ENCODE measurements at places on chromosomes 12 and 14.

DNA sequence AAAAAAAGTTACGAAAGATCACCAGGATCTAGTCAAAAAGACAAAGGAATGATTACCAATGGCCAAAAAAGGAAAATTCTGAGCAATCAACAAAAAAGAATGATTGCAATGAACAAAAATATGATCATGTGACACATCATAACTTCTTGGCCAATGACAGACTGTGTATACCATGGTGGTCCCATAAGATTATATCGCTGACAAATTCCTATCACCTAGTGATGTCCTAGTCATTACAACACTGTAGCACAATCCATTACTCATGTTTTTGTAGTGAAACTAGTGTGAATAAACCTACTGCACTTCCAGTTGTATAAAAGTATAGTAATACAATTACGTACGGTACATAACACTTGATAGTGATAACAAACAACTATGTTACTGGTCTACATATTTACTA lies 12.3 kb downstream of the SEL1L start:
- DNase-seq: no peak

DNA sequence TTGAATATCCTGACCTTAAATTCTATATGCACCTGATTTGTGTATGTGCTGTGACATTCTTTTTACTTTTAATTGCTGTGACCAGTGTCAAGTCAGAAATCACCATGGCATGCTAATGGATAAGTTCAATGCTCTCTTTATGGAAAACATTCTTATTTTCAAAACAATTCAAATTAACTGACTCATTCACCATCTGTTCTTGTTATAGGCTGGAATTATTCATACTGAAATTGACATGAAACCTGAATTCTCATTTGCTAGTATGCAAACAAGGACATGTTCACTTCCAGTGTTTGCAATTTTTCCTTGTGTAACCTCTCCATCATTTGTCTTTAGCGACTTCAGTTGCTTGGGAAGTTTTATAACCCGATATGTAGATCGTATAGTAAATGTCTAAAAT lies at the start of gene TAS2R30:
TAS2R30 (minus strand) TSS at position 340 of the 400 bp plus-strand sequence. CDS start 400 bp downstream, outside the sequence.
- no peak for DNase-seq

- no peak for DNase-seq
Measured at GRCh38 chr12:92365836-92366235, 220.2 kb upstream of the BTG1 start.

GRCh38 chr12:56336361-56337167 lies 2.1 kb upstream of the IL23A start:
- no peak for DNase-seq

GRCh38 chr12:128258866-128259555 lies 8.0 kb upstream of the TMEM132C start:
- DNase-seq: no peak

- DNase-seq: no peak
Measured at GRCh38 chr12:19190292-19191031, 60.9 kb downstream of the PLEKHA5 start.

GRCh38 chr12:9668161-9669018 lies 1.1 kb upstream of the CLEC2D start:
- DNase-seq: no peak

DNA sequence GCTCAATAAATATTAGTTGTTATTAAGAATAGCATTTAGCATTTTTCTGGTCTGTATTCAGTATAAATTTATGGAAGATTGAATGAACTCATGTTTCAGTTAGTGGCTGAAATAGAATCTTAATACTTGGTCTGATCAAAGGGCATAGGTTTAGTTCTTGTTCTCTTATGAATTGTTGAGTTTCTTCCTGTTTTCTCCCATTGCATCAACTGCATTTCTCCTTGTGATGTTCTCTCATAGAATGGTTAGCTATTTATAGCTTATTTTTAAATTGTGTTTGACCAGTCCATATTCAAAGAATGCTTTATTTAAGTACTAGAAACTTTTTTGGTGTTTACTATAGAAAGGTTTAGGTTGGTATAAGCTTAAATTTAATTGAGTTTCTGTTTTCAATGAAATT lies 29.8 kb downstream of the APAF1 start:
- no peak for DNase-seq

- no peak for DNase-seq
Measured at GRCh38 chr12:122909442-122910288, 13.7 kb upstream of the VPS37B start.

GRCh38 chr12:82959821-82960220 lies 273.1 kb downstream of the TMTC2 start:
- no peak for DNase-seq

- no peak for DNase-seq
Measured at GRCh38 chr12:120579179-120579578, 2.0 kb downstream of the POP5 start.

DNA sequence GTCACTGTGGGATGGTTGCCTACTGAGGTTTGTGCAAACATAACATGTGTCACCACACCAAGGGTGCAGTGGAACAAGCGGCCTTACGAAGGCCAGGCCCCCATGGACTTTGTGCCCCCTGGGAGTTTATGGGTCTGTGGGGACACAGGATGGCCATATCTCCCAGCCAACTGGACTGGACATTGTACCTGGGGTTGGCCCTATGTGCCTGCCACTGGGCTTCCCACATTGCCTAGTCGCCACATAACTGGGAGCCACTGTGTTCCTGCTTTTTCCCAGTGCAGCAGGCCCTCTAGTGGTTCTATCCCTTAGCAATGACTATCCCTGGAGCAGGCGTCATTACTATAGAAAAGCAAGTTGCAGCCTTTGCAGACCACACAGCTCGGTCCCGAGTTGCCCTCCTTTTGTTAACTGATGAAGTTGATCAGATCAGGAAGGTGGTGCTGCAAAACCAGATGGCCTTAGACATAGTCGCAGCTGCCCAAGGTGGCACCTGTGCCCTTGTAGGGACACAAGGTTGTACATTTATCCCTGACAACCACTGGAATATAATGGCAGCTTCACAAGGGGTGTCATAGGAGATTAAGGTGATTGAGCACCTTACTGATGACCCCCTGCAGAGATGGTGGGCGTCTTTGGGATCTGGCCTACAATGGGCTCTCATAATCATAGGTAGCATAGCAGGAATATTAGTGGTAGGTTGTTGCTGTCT lies 15.2 kb upstream of the RNASE12 start:
- DNase-seq: no peak

- DNase-seq: no peak
Measured at GRCh38 chr12:52178984-52179383, 12.8 kb downstream of the KRT80 start.

DNA sequence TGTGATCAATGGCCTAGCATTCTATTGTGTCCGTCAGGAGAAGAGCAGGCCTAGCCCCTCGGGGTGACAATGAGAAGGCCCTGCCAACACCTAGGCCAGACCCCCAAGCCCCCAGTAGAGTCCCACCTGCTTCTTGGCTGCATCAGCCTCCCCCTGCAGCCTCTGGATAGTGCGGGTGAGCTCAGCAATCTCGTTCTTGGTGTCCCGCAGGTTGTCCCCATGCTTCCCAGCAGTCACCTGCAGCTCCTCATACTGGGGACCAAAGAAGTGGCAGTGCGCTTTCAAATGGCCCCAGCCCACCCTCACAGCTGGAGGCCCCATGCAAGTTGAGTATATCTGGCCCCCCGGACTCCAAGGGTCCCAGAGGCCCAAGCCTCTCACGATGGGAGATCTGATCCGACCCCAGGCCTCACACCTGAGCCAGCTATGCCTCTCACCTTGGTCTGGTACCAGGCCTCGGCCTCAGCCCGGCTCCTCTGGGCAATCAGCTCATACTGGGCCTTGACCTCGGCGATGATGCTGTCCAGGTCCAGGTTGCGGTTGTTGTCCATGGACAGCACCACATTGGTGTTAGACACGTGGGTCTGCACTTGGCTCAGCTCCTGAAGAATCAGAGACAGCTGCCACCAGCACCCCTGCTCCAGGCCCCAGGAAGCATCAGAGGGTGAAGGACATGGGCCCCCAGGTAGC lies 10.0 kb upstream of the KRT4 start:
- no peak for DNase-seq

- DNase-seq: no peak
Measured at GRCh38 chr14:62743560-62743959, 301.7 kb downstream of the KCNH5 start.

DNA sequence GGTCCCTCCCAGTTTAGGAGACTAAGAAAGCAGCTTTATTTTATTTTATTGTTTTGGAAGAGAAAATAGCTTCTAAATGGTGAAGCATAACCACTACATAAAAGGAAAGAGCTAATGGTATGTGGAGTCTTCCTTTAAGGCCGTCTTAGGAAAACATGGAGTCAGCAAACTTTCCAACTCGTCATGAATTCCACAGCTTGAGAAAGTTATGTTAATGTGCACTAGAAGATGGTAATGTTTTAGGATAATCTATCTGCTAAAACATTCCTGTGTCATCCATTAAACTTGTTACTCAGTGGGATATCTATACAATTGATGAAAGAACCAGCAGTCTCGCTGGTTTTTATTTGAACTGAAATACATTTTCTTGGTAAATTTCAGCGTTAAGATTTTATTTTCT lies 448.4 kb upstream of the SEL1L start:
- no peak for DNase-seq

GRCh38 chr12:113056631-113057488 lies at the start of gene DTX1:
Gene DTX1, plus strand, starts transcription at chr12:113056730. Its CDS starts 1,463 bp downstream, at chr12:113058193.
- peak; percentile 21 for DNase-seq

GRCh38 chr12:49440035-49440434 lies 72.8 kb downstream of the SPATS2 start:
- DNase-seq: no peak

GRCh38 chr12:113232840-113233585 lies 11.7 kb downstream of the TPCN1 start:
- DNase-seq: peak; percentile 44

DNA sequence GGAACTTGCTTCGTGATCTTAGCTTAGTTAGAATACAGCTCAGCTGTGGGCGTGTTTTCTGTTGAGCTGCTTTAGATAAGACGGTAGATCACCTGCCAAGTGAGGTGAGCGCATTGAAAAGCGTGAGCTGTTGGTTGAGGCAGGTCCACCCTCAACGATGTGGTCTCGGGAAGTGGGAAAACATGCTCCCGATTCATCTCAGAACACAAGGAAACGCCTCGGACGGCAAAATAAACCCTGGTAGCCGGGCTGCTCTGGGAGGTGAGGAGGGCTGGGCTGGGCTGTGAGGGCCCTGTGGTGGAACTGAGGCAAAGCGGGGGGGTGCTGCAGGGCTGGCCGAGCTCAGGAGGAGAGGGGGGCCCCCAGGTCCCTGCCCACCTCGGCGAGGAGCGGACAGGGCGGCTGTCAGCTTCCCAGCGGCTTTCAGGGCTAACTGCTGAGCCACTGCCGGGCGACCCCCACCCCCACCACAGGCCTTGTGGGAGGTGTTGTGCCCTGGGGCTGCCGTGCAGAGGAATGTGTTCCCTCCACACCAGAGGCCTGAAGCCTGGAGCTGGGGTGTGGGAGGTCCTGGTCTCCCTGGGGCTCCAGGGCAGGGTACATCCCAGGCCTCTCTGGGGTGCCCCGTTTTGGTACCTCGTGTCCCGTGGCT lies 30.7 kb downstream of the NOC4L start:
- DNase-seq: peak; percentile 8

GRCh38 chr12:18479256-18479655 lies 217.9 kb downstream of the PIK3C2G start:
- DNase-seq: no peak

DNA sequence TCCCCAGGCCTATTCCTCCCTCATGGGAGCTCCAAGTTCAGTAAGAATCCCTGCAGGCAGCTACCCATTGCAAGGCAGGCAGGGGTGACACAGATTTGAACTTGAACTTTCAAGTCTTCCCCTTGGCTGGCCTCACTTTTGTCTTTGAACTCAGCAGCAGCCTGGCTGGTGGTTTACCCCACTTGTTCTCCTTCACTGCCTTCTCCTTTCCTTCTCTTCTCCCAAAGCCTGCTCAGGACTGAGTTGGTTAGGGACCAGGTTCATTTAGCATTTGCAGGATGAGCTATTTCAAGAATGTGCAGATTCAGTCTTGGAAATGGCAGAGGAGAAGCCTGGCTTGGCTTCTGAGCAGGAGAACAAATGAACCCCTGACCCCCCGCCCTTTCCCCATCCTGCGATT lies 67.7 kb upstream of the TBX3 start:
- no peak for DNase-seq

DNA sequence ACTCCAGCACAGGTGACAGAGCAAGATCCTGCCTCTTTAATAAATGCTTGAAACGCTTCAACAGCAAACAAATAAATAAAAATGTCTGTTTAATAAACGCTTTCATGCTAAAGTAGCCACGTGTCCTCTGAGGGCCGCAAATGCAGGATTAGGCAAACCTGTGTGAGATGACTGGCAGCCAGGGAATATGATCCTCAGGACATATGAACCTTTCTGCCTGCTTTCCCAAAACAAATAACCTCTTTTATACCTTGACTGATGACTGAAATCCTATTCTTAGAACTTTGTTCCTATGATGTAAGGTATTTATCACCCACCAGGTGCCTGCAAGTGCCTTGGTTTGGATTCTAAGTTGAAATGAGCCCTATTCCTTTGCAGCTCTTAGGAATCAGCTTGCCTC lies 14.5 kb upstream of the FLVCR2 start:
- no peak for DNase-seq

DNA sequence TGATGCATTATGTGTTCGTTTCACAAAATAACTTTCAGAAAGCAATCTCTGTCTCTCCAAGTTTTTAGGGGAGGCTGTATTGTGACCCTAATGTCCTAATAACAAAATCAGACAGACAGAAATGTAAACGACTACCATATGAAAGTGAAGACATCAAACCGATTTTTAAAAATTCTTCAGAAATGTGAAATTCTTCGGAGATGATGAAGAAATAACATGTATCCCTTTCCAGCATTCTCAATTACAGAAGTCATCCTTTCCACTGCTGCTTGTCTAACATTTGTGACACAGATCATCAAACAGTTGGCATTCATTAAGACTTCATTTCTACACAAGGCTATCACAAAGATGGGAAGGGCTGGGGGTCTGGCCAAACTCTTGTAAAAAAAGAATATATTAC lies 41.0 kb downstream of the DMAC2L start:
- no peak for DNase-seq

DNA sequence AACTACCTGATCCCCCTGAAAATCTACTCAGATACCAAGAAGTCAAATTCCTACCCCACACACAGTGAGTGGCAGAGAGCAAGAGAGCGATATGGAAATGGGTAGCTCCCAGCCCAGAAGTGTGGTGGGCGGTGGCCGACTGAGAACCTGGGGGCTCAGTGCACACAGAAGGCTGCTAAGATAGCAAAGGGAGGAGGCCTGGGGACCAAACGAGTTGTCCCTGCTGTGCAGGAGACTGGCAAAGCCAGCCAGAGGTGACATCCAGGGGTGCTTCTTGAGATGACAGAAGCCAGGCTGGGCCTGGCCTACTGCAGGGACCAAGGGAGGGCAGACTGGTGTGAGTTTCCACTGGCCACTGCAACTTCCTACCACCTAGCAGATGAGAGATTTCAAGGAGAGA lies 52.9 kb downstream of the VWF start:
- DNase-seq: no peak

GRCh38 chr14:63705561-63706070 lies 22.2 kb downstream of the SGPP1 start:
- no peak for DNase-seq

DNA sequence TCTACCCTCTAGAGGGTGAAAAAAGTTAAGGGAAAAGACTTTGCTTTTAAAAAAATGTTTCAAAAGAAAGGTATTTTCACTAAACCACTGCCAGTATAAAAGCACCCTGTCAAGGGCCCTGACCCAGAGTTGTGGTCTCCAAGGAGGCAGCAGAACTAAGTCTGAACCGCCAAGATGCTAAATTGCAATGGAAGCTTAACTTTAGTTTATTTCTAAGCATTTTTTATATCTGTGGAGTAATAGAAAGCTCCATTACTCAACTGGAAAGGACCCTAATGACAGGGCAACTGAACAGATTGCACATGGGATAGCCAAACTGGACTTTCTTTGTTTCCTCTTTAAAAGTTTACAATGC lies 379.8 kb downstream of the NAV3 start:
- no peak for DNase-seq
